ENCODE measurements at places on chromosomes 6 and 20.

- DNase-seq: no peak
Measured at GRCh38 chr6:101663100-101663499, 269.6 kb downstream of the GRIK2 start.

DNA sequence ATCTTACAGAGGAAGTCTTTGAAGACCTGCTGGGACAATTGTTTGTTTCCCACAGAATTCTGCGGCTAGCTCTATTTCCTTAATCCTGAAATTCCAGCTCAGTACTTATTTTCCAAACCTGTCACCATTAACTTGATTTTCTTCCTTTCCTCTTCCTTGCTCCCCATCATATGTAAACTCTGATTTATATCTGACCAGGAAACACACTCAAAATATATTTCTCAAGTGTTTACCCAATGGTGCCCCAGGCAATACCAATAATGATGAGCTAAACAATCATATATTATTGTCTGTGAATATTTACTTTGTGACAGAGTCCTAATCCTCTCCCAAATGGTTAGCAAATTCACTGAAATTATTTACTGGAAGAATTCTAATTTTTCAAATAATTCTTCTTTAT lies 597.3 kb downstream of the PKHD1 start:
- DNase-seq: no peak

GRCh38 chr6:154604119-154604518 lies 93.6 kb upstream of the CNKSR3 start:
- DNase-seq: no peak

- no peak for DNase-seq
Measured at GRCh38 chr6:55811074-55811473, 64.3 kb downstream of the BMP5 start.

DNA sequence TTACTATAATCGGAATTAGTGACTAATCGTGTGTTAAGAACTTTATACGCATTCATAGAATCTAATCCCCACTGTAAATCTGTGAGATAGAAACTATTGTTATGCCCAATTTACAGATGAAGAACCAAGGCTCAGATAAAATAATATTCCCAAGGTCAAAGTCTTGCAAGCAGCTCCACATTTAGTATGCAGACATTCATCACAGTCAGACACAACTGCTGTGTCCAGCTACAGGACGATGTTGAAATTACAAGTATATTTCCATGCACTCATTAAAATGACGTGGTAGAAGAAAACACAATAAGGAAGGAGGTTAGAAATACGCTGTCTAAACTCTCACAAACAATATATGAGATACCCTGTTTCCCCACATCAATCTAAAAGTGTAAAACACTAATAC lies 82.5 kb downstream of the PREX1 start:
- no peak for DNase-seq

GRCh38 chr6:83592770-83593394 lies 80.5 kb downstream of the PRSS35 start:
- peak; percentile 4 for DNase-seq

DNA sequence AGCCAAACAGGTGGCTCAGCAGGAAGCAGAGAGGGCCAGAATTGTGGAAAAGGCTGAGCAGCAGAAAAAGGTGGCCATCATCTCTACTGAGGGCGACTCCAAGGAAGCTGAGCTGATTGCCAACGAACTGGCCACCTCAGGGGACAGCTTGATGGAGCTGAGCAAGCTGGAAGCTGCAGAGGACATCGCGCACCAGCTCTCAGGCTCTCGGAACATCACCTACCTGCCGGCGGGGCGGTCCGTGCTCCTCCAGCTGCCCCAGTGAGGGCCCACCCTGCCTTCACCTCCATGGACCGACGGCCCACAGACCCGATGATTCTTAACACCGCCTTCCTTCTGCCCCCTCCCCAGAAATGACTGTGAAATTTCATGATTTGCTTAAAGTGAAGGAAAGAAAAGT lies 17.8 kb upstream of the RAET1L start:
- no peak for DNase-seq

DNA sequence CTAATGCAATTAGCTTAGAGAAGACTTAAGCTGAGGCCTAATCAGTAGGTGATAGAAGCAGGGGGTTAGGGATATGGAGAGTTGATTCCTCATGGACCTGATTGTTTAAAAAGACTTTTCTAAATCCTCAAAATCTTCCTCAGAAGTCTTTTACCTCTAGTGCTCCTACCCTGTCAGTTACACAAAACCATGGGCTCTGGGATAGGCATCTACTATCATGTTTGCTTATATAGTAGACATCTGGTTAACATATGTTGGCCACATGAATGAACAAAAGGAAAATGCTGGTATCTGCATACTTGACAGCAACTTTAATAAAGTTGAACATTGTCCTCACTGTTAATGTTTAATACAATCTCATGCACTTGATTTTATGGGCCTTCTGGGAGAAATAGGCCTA lies 61.5 kb upstream of the FKBP1C start:
- no peak for DNase-seq

DNA sequence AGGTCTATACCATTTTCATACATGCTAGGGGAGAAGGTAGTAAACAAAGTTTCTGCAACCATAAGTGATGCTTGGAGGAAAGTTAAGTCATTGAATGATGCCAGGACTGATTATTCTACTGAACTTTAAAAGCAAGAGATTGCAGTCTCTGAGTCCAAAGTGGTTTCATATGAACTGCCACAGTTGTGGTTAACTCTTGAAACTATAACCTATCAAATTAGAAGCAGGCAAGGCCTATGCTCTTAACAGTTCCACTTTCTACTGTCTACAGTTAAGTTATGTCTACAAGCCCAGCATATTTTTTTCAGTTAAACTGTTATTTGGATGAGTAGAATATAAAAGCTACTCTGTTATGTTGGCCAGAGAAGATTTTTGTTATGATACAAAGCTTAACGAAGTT lies 326.5 kb upstream of the RUNX2 start:
- peak; percentile 28 for DNase-seq

GRCh38 chr20:4545526-4545925 lies 176.2 kb upstream of the PRND start:
- DNase-seq: no peak

- no peak for DNase-seq
Measured at GRCh38 chr6:31775633-31776484, 1.3 kb downstream of the VWA7 start.

GRCh38 chr6:168555618-168556273 lies 114.8 kb downstream of the SMOC2 start:
- no peak for DNase-seq

GRCh38 chr6:16028966-16029365 lies 99.9 kb upstream of the MYLIP start:
- no peak for DNase-seq

GRCh38 chr20:19502169-19502568 lies 255.9 kb upstream of the RIN2 start:
- no peak for DNase-seq

- DNase-seq: no peak
Measured at GRCh38 chr6:74256381-74256780, 560.4 kb downstream of the CD109 start.

DNA sequence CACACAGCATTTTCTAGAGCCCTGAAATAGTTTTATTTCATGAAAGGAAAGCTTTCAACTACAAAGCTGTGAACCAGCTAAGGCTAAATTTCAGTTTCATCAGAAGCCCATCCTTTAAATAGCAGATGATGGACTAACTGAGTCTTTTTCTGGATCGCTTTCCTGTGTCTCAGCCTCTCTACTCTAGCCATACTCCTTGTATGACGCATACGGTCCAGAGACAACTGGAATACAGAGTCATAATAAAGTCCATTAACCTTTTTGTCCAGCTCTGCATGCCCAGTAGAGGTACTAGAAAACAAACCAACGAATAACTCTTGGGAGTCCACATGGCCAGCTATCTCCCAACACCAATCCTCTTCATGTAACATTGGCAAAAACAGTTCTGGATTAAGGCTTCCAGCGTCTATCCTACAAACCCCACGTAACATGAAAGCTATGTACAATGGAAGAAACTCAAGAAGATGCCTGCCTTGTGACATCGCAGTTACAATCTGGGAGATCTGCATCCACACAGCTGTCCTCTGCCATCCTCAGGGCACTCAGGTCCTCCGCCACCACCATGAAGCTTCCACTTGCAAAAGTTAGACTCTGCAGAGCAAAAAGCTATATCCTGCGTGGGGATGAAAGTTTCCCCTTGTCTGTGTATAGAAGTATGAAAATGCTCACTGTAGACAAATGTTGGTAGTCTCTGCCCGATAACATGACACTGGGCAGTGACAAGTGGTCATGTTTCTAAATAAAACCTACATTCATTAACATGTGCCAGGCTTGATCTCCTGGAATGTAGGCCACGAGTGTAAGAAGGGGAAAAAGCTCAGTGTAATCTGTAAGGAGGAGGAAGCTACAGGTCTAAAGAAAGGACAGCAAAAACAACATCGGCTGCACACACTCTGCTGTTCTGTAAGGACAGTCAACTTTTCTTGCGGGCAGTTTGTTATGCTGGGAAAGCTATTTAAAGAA lies 360.4 kb downstream of the ESR1 start:
- no peak for DNase-seq

DNA sequence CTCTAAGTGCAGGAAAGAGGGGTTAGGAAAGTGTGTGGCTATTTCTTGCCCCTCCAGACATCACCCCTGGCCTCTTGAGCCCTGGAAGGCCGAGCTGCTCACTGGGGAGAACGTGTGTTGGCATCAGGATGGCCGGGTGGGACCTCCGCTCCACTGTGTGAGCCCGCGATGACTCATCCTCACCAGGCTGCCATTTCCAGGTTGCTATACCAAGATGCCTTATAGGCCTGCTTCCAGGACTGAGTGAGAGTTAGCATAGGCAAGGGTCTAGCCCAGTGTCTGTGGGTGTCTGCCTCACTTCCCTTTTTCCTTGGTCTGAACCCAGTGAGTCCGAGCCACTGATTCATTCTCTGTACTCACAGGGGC lies 105.0 kb downstream of the MRPL14 start:
- DNase-seq: peak; percentile 22

DNA sequence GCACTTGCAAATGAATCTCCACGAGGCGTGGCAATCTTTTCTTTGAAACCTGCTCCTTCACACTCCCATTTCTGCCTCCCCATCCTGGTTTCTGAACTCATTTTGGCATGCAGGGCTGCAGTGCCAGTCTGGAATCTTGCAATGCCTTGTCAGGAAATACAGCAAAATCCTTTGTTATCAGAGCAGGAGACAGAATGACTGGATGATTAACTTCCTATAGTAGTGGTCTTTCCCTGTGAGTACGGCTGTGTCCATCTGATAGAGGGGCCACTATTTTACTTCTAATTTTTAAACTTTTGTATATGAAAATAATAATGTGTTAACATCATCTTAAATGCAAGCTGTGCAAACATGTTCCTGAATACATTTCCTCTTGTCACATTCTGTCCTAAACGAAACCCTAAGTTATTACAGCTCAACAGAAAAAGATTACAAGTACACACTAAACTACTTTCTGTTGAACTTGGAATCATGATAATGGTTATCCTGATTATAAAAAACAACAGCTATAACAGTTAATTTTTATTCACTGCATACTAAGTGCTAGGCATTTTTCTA lies 140.2 kb downstream of the KIF13A start:
- DNase-seq: no peak

GRCh38 chr20:52365688-52366087 lies 174.1 kb upstream of the ZFP64 start:
- no peak for DNase-seq

GRCh38 chr6:163333038-163333437 lies 81.5 kb upstream of the QKI start:
- no peak for DNase-seq

GRCh38 chr6:6248651-6249050 lies 71.8 kb downstream of the F13A1 start:
- no peak for DNase-seq

DNA sequence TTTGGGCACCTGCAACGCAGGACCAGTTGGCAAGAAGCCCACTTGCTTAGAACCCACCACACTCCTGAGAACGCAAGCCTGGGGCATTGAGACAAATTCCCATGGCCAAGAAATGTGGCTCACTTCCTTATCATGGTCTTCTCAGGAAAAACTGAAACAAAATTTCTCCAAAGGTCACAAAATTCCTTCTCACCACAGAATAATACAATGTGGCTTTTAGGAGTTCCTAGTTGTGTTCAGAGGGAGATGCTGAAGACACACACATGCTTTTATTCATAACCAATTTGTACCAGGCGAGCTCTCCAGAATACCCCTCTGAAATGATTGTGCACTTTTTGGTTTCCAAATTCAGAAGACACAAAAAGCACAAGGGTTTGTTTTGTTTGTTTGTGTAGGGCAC lies 31.6 kb downstream of the ADTRP start:
- no peak for DNase-seq

- DNase-seq: no peak
Measured at GRCh38 chr20:44038681-44039123, 124.0 kb downstream of the TOX2 start.

DNA sequence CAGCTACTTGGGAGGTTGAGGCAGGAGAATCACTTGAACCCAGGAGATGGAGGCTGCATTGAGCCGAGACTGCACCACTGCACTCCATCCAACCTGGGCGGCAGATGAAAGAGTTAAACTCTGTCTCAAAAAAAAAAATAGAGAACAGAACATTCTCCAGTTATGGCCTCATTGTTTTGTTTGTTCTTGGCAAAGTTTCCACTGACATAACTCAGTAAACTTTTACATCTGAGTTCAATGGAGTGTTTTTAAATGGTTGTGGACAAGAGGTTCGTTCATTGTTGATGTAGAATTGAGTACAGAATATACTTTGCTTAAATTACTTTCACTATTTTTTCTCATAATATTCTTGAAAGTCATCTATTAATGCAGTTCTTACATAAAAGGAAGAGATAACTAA lies 42.2 kb upstream of the IFNGR1 start:
- DNase-seq: no peak

DNA sequence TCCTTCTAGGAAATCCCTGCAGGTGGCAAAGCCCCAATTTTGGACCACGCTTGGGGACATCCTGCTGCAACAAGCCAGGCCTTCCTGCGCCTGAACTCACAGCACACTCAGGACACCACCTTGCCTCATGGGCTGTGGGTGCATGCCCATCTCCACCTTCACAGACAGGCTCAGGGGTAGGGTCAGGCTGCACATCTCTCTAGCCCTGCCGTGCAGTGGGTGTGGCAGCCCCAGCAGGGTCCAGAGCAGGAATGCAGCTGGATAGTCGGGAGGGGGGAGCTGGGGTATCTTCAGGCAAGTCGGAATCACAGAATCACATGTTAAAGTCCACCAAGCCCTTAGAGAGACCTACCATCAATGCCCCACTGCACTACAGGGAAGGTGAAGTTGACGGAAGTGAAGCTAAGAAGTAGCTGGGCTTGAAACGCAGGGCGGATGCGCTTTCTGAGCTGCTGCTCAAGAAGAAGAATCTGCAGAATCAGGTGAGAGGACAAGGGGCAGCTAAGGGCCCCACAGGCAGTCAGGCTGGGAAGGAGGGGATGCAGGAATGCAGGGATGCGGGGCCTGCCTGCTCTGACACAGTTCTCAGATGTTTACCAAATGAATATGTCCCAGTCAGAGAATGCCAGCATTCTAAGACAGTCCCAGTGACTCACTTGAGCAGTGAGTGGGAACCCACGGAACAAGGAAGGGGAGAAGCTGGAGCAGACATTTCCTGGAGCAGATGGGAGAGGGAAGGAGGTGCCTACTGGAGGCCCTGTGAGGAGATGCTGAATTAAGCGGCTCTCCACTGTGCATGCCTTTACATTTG lies 11.3 kb downstream of the SERPINB6 start:
- no peak for DNase-seq

- DNase-seq: no peak
Measured at GRCh38 chr6:100447081-100447899, 17.4 kb downstream of the SIM1 start.

GRCh38 chr20:37388831-37389230 lies 42.9 kb downstream of the SRC start:
- no peak for DNase-seq

Measured in CD4-positive, alpha-beta T cell treated with Interleukin-1 beta for 1 hour (primary cell).